CD8-positive, alpha-beta memory T cell (primary cell): ENCODE measurements at places on chromosomes 6 and 20.

DNA sequence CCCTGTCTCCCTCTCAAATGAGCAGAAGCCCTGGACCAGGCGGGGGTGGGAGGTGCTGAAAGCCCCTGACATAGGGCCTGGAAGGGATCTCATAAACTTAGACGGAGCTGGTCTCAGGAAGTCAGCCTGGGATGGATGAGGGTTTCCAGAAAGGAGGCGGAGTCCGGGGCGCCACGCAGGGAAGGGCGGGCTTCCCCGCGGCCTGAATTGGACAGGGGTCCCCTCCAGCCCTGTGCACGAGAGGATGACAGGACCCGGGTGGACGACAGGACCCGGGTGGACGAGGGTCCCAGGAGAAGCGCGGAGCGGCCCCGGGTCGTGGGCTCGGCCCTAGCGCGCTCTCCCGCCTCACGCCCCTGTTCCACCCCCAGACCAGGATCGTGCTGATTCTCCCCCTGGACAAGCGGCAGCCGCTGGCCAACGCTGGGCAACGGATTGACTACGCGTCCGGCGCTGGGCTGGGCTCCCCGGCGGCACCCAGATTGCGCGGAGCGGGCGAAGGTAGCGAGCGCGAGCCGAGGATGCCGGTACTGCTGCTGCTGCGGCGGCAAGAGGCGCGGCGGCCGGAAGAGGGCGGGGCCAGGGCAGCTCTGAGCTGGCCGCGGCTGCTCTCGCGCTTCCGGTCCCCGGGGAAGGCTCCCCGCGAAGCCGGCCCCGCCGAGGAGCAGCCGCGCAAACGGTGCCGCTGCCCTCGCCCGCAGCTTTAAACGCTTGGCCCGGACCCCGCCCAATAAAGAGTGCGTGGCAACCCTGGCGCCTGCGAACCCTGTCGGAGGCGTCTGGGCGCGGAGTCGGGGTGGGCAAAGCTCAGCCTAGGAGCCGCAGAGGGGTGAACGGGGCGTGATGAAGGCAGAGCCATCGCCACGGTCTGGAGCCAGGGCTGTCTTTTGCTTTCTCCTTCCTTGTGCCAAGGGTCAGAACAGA, 1.3 kb downstream of the C20orf144 start:
- DNase-seq, result peak; percentile 77

- no peak for DNase-seq
These were observed 96.6 kb downstream of the AKAP7 start for GRCh38 chr6:131231891-131232290.

DNA sequence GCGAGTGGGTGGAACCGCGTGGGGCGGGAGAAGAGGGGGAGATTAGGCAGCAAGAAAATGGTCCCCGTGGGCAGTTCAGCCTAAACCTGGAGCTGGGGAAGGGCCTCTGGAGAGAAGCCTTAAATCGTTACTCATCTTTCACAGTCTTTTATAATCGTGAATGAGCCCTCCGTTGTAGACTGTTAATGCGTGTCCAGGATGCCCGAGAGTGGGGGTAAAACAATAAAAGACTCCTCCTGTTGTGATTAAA, 11.0 kb upstream of the ELOVL5 start:
- DNase-seq, result no peak

GRCh38 chr6:35718375-35718736, 18.5 kb upstream of the ARMC12 start:
- DNase-seq, result no peak

DNA sequence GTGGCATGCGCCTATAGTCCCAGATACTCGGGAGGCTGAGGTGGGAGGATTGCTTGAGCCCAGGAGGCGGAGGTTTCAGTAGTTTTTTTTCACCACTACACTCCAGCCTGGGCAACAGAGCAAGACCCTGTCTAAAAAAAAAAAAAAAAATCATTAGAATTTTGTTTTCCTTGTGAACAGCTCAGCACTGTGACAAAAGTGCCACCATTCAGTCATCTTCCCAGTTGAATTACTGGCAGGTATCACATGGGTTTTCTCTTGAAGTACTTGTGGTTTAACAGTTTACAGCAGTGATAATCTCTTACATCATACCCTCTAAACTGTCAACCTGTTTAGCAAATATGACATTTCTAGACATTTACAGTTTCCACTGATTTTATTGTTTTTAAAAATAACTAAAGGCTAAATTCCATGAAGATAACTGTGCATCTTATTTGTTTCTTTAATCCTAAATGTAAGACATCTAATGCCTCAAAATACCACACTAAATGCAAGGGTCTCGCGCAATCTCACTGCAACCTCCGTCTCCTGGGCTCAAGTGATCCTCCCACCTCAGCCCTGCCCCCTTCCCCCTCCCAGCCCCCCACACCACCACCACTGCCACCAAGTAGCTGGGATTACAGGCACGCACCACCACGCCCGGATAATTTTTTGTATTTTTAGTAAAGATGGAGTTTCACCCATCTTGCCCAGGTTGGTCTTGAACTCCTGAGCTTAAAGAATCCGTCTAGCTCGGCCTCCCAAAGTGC, 7.0 kb downstream of the TRPC4AP start:
- DNase-seq, result peak; percentile 19

DNA sequence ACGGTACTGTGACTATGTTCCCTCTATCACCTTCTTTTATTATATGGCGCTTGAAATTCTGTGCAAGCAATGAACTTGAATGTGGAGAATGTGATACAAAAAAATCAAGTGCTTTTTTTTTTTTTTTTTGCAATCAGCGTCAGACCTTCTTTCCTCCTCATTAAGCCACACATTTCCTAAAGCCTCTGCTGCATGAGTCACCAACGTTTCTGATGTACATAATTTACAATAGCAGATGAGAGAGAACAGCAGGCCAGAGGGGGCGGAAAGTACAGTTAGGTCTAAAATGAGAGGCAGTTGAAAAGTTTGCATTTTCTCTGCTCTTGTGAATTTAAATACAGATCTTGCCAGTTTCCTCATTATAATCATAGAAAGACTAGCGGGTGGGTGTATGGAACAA, 114.6 kb upstream of the RIPOR2 start:
- DNase-seq, result peak; percentile 29
